CD8-positive, alpha-beta T cell (primary cell): ENCODE measurements at places on chromosomes 12 and 14. TPM values are rescaled to one million over a fixed set of nuclear protein-coding genes. Genes with fewer than 3 reads are reported as not detected.

Gene PAPLN
- not detected for total RNA-seq

- DNase-seq, result no peak
Measured at GRCh38 chr14:77964586-77964985, 164.7 kb downstream of the ADCK1 start.

Gene PRPH
- not detected for total RNA-seq

GRCh38 chr14:68822132-68822651 is 29.3 kb upstream of the ZFP36L1 start:
- DNase-seq, result peak; percentile 54

GRCh38 chr12:1836241-1836803 is 16.0 kb downstream of the LRTM2 start:
- DNase-seq, result no peak

DNA sequence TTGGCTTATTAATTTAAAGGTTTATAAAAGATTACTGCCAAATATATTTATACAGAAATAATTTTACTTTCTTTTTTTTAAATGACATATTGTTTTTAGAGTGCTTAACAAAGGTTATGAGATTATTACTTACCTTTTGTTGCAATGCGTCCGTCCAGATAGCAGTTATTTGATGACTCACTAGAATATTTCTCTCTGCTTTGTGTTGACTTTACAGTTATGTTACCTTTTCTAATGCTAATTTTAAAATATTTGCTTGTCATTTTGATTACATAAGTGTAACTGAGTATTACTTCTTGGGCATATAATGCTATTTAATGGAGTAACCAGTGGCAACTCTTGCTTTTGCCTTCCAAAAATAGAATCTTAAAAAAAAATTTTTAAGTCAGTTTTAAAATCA is 6.3 kb upstream of the PZP start:
- no peak for DNase-seq

GRCh38 chr14:75539561-75540478 is 17.6 kb downstream of the BATF start:
- no peak for DNase-seq

GRCh38 chr12:38949363-38949762 is 44.0 kb upstream of the CPNE8 start:
- DNase-seq, result no peak

DNA sequence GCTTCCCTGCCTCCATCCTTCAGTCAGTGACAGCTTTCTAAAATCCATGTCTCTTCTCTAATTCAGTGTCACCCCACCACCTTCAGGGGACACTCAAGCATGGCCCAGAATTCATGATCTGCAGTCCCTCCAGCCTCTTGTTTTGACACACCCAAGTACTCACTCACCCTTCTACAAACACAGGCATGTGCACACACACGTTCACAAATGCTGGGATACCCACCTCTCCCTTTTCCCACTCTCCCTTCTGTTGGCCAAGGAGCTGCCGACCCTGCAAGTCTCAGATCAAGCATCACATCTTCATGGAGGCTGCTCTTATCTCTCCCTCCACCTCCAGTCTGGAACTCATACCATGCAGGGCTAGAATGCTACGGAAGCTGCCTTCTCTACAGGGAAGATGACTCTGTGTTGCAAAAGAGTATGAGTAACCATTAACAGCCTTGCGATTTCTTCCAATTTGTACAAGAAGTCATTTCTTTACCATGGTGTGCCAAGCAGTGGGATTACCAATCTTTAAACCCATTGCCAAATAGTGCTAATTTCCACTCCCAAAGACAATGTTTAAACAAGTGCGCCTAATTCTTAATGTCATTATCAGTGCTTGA is 196.1 kb downstream of the BCL11B start:
- DNase-seq, result peak; percentile 1

- no peak for DNase-seq
Measured at GRCh38 chr14:73250781-73251500, 13.6 kb downstream of the PAPLN start.

Gene RIMKLB
- total RNA-seq, result 12.2 TPM

DNA sequence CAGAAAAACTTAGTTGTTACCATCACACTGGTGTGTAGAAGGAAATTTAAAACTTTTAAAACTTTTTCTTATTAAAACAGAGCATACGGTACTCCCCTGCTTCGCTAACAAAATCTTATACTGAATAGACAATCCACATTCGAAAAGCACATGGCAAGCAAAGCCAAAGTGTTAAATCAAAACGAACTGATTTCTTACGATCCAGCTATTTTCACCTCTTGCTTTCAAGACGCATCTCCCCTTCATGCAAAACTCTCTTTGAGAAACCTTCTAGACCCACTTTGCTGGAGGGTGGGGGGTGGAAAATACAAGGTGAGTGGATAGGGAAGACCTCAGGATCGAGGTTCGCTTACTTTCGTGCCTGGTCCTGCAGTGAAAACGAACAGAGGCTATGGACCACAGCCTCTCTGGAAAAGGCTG is 328 bp downstream of the INTS13 start:
- no peak for DNase-seq

Gene LRTM2
- not detected for total RNA-seq

- no peak for DNase-seq
Measured at GRCh38 chr14:54446161-54446693, 5.1 kb upstream of the CNIH1 start.

Gene B3GNT4
- not detected for total RNA-seq

- DNase-seq, result no peak
Measured at GRCh38 chr12:102474438-102475064, 5.8 kb downstream of the IGF1 start.

DNA sequence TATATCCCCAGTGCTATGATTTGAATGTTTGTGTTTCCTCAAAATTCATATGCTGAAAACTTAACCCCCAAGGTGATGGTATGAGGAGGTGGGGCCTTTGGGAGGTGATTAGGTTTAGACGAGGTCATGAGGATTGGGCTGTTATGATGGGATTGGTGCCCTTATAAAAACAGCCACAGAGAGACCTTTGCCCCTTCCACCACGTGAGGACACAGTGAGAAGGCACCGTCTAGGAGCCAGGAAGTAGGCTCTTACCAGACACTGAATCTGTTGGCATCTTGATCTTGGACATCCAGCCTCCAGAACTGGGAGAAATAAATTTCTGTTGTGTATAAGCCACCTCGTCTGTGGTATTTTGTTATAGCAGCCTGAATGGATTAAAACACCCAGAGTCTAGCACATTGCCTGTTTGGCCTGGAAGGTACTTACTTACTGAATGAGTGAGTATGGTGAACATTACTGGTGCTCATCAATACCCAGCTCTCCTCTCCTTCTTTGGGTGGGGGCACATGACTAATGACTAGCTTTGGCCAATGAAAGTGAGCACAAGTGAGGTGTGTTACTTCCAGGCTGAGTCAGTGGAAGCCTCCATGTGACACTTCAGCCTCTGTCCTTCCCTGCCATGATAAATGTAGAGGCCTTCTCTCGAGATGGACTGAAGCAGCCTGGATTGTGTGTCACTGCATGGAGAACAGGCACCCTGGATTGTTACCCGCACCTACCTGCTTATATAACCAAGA is 72.4 kb upstream of the CHST11 start:
- no peak for DNase-seq

DNA sequence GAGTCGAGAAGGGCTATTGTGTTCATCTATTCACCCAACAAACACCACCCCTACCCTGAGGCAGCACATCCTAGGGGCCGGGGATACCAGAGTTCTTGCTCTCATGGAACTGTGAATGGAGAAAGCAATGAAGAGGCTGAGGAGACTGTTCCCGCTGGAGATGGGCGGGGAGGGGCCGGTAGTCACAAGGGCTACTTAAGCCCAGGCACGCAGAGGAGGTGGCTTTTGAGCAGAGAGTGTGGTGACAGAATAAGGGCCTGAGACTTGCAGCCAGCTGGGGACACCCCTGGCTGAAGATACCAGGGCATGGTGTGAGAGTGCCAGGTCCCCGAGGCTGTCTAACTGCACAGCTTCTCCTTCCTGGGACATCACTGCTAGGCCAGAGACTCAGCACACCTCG is 114.1 kb upstream of the EVL start:
- no peak for DNase-seq

GRCh38 chr14:55754871-55755270 is 174.9 kb downstream of the KTN1 start:
- DNase-seq, result no peak

DNA sequence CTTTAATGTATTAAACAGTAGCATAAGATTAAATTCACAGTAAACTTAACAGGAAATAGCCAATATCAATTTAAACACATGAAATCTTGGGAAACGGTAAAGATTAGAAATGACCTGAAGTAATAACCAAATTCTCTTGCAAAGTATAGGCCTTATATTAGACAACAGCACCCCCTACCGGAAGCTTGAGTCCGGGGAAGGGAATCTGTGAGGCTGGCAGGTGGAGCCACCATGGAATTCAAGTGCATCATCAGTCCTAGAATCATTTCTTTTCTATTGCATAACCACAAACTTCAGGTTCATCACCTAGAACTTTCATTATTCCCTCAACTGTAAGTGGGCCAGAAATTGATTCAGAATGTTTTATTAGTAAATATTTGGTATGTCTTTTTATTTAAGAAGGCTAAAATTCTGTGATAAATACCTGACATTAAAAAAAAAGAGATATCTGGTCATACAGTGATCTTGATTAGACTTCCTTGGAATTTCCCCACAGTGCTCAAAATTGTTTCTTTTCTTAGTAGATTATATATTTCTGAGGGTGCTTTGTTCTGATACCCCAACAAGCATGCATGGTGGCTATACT is 48.6 kb downstream of the AP5M1 start:
- DNase-seq, result peak; percentile 72

GRCh38 chr12:15278816-15279658 is 43.3 kb upstream of the PTPRO start:
- DNase-seq, result no peak

Gene SDSL
- total RNA-seq, result not detected

GRCh38 chr12:10361084-10361483 is 28.8 kb downstream of the KLRK1 start:
- DNase-seq, result no peak

- no peak for DNase-seq
Measured at GRCh38 chr12:76713986-76714385, 49.9 kb upstream of the ZDHHC17 start.

DNA sequence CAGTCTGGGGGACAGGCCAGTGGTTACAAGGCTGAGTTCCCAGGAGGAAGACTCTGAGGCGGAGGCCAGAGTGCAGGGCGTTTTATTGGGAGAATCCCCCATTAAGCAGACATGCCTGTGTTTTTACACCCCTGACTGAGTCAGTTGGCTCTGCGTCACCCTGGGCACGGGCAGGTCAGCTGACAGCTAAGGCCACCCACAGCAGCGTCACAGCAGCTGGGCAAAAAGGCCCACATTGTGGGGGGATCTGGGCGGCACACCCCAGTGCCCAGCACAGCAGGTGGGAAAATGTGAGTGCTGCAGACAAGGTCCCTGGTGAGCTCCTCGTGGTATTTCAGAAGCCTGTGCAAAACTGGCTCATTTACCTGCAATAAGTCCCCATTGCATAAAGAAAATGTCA is 184.7 kb downstream of the AACS start:
- no peak for DNase-seq
